ENCODE measurements at places on chromosomes 1 and 21.

GRCh38 chr1:27864264-27864895 lies 8.0 kb upstream of the THEMIS2 start:
- no peak for DNase-seq

GRCh38 chr1:18602533-18603211 lies 28.0 kb upstream of the PAX7 start:
- no peak for DNase-seq

GRCh38 chr21:44804762-44805161 lies 3.1 kb upstream of the UBE2G2 start:
- DNase-seq, result no peak

DNA sequence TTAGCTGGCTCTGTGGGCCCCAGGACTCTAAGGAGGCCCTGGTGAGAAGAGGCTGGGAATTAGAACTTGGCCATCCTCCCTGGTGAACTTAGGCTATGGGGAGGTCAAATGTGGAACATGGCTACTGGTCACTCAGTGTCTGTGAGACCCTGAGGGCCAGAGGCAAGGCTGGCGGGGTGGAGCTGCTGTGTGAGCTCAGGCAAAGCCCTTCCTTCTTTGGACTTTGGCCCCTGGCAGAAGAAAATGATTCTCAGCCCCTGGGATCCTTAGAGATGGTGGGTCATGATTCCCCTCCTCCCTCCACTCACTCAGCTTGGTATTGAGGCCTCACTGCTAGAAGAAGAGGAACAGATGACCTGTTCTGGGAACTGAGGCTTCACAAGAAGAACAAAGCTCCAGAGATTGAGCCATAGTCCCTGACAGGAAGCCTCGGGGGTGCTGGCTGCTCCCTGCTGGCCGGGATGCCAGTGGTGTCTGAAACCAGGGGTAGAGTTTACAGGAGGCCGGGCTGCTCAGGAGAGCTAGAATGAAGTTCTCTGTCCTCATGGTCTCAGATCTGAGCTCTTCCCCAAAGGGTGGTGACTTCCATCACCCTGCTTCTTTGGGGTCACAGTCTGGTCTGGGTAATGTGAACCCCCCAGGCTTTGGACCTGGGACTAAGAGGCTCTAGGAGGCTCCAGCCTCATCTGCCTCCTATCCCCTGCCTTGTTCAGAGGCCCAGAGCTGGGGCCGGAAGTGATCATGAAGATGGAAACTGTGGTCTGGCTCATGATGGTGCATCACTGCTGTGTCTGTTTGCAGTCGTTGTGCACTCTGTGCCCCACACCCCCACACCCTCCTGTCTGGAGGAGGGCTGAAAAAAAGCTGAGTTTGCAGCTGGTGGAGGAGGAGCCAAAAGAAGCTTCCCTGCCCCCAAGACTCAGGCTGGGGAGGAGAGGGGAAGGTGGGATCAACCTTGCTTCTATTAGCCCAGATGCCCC lies 905 bp downstream of the BTBD19 start:
- peak; percentile 88 for DNase-seq

DNA sequence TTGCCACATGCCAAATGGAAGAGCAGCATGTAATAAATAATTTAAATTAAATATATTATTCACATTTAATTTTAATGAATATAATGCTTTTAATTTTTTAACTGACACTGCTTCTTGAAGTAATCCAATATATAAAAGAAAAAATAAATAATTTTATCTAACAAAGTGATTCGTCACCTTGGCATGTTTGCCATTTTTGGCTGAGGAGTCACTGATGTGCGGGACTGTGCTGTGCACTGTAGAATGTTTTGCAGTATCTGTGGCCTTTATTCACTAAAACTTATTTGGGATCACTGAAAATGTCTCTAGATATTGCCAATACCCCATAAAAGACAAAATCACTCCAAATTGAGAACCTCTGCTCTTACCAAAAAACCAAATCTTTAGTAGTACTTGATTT lies 807.8 kb downstream of the BRINP3 start:
- DNase-seq, result no peak

GRCh38 chr1:232589111-232589811 lies 40.7 kb downstream of the SIPA1L2 start:
- DNase-seq, result no peak

- peak; percentile 48 for DNase-seq
These were observed 38.8 kb downstream of the POFUT2 start for GRCh38 chr21:45248893-45249381.

GRCh38 chr1:163730411-163730821 lies 408.7 kb downstream of the NUF2 start:
- no peak for DNase-seq

- DNase-seq, result no peak
These were observed 67.0 kb upstream of the PTCH2 start for GRCh38 chr1:44909901-44910544.

DNA sequence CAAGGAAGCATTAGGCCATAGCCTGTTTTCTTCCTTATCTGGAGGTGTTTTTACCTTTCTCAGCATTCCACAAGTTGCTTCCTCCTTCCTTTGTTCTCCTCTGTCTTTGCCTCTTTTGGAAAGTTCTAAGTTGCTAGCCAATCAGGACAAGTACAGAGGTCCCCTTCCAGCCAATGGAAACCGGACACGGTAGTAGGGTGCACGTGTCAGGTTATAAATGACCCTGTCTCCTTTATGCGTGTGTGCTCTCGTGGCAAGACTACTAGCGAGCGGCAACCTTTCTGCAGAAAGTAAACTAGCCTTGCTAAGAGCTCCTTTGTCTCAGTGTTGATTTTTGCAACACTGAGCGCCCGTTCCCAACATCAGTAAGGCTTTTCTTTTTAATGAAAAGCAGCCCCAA lies 1.5 kb upstream of the ACADM start:
- DNase-seq, result no peak

DNA sequence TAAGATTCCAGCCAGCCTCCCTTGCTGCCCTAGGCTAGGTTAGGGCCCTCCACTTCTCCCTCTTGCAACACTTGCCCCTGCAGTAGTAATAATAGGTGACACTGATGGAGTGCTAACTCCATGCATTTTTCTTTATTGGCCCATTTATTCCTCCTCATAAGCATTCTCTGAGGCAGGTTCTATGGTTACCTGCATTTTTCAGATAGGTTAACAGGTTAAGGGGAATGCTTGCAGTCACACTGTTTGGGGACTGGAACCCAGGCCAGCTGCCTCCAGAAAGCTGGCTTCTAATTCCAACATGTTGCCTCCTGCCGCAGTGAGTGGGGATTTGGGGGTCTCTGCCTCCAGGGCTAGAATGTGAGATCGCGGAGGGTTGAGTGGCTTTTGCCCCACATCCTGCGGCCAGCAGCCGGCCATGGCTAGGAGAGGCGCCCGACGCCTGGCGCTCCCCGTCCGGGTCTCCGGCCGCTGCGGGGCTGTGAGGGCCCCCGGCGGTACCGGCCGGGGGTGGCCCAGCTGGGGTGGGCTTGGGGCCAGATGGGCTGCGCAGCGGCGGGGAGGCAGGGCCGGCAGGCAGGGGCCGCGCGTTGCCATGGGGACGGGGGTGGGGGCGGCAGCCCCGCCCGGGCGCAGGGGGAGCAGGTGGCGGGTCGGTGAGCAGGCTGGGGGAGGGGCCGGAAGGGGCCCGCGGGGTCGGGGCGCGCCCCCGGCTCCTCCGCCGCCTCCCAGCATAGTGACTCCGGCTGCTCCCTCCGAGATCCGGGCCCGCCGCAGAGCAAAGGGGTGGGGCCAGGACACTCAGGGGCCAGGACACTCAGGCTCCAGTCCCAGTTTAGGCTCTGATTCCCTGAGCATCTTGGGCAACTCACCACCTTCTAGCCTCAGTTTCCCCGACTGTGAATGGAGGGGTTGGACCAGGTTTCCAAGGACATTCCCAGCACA lies 68.4 kb upstream of the SSBP3 start:
- no peak for DNase-seq

- no peak for DNase-seq
These were observed 1.0 kb upstream of the HAO2 start for GRCh38 chr1:119367432-119368124.

- DNase-seq, result no peak
These were observed 48.8 kb downstream of the ARHGEF10L start for GRCh38 chr1:17588048-17588871.

DNA sequence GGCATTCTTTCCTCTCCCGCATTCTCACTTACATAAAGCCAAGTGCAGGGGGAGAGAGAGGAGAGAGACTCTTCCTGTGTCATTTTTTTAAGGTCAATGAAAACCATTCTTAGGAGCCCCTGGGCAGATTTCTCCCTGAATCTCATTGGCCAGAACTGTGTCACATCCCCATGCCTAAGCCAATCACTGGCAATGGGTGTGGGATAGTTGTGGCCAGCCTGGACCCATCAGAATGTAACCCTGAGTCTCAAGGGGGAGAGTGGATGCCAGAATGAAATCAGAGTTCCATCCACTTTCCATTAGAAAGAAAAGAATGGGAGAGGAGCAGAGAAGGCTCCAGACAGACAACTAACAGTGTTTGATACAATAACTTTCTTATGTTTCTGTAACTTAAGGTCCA lies 31.2 kb upstream of the COQ8A start:
- no peak for DNase-seq

GRCh38 chr1:51912881-51913280 lies 34.4 kb upstream of the NRDC start:
- no peak for DNase-seq

GRCh38 chr21:43858806-43859648 lies 6.0 kb upstream of the AGPAT3 start:
- no peak for DNase-seq

- no peak for DNase-seq
These were observed 26.2 kb upstream of the EPHA2 start for GRCh38 chr1:16181887-16182719.

- DNase-seq, result no peak
These were observed 73.0 kb downstream of the CD46 start for GRCh38 chr1:207824691-207825408.

DNA sequence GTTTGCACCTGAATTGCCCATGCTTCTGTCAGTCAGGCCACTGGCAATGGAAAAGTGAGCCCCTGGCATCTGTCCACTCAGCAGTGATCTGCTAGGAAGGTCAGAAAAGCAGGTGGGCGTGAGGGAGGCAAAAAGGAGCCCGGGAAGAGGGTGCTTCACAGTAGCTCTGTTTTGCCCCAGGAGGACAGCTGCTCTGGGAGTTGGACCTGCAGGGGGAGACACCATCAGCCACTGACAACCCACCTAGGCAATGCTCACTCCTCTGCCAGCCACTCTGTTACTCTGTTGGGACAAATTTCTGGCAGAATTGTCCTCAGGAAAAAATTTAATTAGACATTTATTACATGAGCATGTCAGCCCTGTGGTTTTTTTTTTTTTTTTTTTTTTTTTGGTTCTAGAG lies 146.4 kb downstream of the LRIG2 start:
- DNase-seq, result no peak

GRCh38 chr1:113887402-113888175 lies at the start of gene BCL2L15:
Gene BCL2L15 (minus strand): TSS chr1:113887581. CDS start chr1:113887375, 206 bp downstream.
- DNase-seq, result no peak

DNA sequence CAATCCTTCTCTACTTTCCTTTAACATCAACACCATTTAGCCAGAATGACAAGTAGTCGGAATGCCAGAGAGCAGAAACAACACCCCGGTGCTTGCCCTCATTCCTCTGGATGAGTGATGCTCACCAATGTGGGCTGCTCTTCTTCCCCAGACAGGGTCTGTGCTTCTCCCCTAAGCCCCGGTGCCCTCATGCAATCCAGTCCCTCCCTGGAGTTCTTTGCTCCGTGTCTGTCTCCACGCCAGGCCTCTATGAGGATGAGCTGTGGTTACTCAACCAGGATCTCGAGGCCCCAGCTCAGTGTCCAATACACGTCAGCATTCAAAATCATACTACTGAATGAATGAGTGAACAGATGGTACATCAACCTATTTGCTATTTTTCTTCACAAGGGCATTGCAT lies 29.7 kb upstream of the PDE9A start:
- DNase-seq, result no peak

DNA sequence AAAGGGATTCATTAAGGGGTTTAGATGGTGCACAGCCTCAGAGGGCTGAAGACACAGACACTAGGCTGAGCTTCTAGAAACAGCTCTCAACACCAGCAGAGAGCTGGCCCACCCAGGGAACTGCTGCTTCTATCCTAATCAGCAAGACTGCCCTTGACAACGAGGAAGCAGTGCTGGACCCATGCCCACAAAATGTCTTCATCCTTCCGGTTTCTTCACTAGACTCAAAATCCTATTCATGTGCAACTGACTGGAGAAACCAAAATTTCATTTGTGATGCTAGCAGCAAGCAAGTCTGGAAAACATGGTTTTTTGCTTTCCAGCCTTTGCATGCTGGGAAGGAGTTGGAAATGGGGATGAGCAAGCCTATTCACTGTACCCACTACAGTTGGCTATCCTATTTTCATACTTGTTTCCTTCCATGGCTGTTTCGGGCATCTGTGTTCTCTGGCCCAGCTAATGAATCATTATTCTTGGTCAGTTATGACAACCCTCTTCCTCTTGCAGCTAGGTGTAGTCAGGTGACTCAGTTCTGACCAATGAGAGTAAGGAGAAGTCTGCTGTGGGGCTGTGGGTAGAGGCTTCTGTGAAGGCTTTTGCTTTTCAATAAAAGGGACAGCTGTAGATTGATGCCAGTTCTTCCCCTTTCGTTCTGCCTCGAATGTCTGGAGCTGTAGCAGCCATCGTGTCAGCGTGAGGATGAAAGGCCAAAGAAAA lies 14.6 kb upstream of the TMEM61 start:
- peak; percentile 44 for DNase-seq

- no peak for DNase-seq
These were observed 139.2 kb downstream of the TM2D1 start for GRCh38 chr1:61585714-61586113.

GRCh38 chr1:229882621-229883020 lies 184.4 kb upstream of the GALNT2 start:
- no peak for DNase-seq

All from activated CD8-positive, alpha-beta memory T cell treated with anti-CD3 and anti-CD28 coated beads, Interleukin-2, amount 50 U/mL, for 48 hours (primary cell).